ENCODE measurements at places on chromosomes 11 and 22. TPM values are rescaled to one million over a fixed set of nuclear protein-coding genes. Genes with fewer than 3 reads are reported as not detected.

DNA sequence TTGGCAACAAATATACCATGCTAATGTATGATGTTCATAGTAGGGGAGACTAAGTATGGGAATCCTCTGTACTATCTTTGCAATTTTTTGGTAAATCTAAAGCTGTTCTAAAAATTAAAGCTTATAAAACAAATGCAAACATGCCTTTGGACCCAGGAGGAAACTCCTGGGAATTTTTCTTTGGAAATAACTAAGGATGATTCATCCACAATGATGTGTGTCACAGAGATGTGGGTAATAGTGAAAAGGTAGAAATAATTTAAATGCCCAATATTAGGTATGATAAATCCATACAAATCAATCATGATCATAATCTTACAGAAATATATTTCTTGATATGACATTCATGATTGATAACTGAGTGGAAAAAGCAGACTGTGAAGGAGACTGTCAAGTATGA, 135.8 kb downstream of the TRIM44 start:
- DNase-seq = no peak

The SSTR3 gene
- 0.74 TPM for polyA plus RNA-seq

- DNase-seq = no peak
These were observed 7.0 kb downstream of the CCND1 start for GRCh38 chr11:69647761-69648497.

The FIBIN gene
- not detected for polyA plus RNA-seq

The ANO5 gene
- 2.5 TPM for polyA plus RNA-seq

The LIF gene
- 1.3 TPM for polyA plus RNA-seq

The OR5A1 gene
- polyA plus RNA-seq = not detected

DNA sequence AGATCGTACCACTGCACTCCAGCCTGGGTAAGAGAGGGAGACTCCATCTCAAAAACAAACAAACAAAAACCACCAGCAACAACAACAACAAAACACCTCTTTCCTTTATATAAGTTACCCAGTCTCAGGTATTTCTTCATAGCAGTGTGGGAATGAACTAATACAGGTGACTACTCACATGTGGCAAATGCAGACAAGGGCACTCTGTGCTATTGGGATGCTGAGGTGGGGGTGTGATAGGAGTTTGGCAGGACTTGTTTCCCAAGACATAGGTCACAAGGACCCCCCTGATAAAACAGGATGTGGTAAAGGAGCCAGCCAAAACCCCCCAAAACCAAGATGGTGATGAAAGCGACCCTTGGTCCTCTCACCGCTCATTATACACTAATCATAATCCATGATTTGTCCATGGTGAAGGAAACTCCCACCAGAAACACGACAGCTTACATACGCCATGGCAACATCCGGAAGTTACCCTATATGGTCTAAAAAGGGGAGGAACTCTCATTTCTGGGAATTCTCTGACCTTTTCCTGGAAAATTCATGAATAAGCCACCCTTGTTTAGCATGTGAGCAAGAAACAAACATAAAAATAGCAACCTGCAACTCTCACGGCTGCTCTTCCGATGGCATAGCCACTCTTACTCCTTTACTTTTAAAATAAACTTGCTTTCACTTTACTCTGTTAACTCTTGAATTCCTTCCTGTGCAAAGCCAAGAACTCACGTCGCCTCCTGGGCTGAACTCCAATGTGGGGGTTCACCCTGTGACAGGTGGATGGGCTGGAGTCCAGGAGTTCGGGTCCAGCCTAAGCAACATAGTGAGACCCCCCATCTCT, 18.8 kb upstream of the INCENP start:
- DNase-seq = no peak

The TEX54 gene
- polyA plus RNA-seq = 0.38 TPM

DNA sequence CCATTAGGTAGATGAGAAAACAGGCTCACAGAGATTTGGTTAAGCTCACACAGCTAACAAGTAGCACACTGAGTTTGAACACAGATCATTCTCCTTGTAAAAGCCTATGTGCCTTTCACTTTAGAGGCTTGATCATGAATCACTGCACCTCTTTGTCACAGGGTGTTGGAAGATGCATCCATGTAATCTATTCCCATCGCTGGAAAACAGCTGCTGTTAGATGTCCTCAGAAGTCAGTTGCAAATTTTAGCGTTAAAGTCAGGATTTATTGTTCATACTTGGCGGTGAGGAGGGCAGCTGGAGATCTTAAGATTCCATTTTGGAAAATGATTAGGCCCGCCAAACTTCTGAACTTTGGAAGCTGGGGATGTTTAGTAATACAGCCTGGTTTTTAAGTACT, 2.6 kb downstream of the CNTF start:
- no peak for DNase-seq
